ENCODE measurements at places on chromosomes 4 and X.

GRCh38 chrX:53247928-53248327 is 22.9 kb upstream of the KDM5C start:
- no peak for DNase-seq

GRCh38 chrX:154362085-154362742 is 12.2 kb downstream of the FLNA start:
- no peak for DNase-seq

DNA sequence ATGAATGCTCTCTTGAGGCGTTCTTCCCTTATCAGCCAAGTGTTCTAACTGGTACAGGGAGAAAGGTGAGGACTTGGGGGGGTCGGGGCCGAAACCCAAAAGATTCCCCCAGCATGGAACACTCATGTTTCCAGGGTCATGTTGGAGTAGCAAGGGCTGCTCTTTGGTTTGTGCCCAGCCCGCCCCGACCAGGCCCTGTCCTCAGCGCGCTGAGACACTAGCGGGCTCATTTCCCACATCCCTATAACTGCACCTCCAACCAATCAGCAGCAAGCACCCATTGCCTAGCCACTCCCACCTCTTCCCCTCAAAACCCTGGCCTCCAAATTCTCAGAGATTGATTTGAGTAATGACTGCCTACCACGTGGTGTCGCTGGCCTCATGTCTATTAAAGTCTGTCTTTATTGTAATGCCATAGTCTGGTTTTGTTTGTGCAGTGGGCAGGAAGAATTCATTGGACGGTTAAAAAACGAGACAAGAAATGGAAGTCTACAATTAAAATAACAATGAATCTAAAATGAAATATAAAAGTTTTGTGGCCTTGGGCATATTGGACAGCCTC is 1928.4 kb downstream of the STIM2 start:
- DNase-seq = no peak

DNA sequence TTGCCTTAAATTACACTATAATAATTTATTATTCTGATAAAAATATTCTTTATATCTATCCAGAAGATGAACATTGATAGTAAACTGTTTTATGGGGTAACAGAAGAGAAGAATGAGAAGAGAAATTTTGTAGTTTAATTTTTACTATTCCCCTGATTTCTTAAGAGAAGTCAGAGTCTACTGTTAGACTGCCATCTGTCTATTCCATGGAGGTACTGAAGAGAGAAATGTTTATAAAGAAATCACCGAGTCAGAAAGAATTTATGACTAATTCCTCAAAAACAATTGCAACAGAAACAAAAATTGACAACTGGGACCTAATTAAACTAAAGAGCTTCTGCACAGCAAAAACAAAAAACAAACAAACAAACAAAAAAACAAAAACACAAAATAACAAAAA is 149.9 kb downstream of the FGF16 start:
- no peak for DNase-seq

DNA sequence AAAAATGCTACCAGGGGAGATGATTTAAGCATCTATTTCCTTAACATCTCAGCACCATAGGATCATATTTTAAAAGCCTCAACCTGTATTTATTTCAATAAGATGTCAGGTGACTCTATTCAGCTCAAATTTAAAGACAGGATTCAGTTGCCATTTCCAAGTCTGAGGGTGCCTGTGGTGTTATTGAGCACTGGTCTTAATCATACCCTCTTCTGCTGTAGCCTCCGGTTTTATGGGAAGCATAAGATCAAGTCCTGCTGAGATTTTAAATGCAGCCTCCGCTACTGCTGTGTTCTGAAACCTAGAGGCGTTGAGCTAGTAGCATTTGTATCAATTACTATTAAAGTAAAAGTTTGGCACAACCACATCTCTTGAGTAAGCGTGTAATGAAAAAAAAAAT is 185.7 kb upstream of the NWD2 start:
- DNase-seq = no peak

GRCh38 chr4:40962551-40963180 is 212.9 kb downstream of the NSUN7 start:
- DNase-seq = no peak

All from left lobe of liver (tissue), 2 donors.